ENCODE measurements at places on chromosomes 12 and 14.
A peak's percentile ranks its signal among the peaks of the same experiment; 100 is the strongest.

DNA sequence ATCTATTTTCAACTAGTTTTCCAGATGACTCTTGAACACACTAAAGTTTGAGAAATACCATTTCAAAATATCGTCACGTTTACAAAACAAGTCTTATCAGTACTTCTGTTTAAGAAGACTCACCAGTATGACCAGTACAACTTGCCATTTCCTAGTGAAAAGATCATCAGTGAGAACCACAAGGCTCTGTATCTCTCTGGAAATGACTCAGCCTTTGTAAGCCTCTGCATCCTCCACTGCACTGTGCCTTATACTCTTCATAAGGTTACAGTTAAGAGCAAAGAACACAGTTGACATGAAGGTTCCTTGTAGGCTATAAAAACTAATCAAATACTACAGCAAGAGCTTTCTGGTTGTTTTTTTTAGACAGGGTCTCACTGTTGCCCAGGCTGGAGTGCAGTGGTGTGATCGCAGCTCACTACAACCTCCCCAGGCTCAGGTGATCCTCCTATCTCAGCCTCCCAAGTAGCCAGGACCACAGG, 5.7 kb upstream of the VTI1B start:
- DNase-seq = no peak

- DNase-seq = peak; percentile 22
Measured at GRCh38 chr14:105894978-105895881, 368.8 kb downstream of the TMEM121 start.

DNA sequence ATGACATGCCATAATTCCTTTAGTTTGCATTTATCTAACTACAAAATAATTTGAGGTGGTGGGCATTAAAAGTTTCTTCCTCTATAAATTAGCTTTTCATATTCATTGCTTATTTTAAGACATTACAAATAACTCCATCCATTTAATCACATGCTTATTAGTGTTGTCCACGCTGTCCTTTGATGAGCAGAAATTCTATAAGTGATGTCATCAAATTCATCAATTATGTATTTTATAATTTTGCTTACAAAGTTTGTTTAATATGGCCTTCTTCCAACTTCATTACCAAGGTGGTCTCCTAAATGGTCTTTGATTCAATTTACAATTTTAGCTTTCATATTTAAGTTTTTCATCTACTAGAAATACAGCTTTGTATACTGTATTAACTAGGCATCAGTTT, 173.5 kb downstream of the PRKD1 start:
- DNase-seq = no peak

DNA sequence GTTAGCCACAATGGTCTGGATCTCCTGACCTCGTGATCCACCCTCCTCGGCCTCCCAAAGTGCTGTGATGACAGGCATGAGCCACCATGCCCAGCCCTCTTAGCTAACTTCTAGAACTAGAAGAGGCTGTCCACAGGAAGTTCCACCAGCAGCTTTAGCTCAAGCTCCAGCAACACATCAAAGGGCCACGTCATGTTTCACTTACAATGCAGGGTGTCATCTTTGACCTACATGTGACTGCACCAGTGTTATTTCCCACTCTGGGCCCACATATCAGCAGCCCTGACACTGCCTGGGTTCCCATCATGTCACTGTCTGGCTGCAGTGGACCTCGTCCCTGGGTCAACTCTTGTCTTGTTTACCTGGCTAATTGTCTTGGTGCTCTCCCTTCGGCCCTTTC, 147.2 kb downstream of the GRIN2B start:
- no peak for DNase-seq

- no peak for DNase-seq
Measured at GRCh38 chr12:27208414-27208750, 35.7 kb upstream of the STK38L start.

- no peak for DNase-seq
Measured at GRCh38 chr12:48414021-48414420, 58.3 kb upstream of the ANP32D start.

- no peak for DNase-seq
Measured at GRCh38 chr12:47801170-47801903, 18.4 kb downstream of the HDAC7 start.

- no peak for DNase-seq
Measured at GRCh38 chr12:10551375-10551774, 45.7 kb downstream of the EIF2S3B start.

DNA sequence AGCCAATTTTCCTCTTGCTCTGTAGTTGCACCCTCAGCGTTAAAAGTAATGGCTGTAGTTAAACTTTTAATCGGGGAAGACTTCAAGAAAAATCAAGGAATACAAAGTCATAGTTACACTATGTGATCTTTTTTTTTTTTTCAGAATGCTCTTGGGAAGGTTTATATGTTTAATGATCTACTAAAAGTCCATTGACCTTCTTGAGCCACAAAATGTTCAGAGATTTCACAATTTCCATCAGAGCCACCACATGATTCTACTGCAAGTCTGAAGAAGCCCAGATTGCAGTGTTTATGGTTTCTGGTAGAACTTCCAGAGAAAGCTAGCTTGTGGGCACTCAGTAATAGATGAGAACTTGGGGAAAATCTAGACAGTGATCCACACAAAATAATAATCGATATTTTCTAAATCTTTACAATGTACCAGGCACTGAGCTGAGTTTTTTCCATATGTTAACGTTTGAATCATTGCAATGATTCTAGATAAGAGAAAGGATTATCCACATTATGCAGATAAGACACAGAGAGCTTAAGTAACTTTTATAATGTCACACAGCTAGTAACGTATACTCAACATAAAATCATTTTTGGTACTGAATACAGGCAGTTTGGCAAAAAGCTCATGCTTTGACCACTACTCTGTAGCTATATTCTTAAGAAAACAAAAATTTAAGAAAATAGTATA, 38.3 kb downstream of the GYS2 start:
- DNase-seq = no peak

DNA sequence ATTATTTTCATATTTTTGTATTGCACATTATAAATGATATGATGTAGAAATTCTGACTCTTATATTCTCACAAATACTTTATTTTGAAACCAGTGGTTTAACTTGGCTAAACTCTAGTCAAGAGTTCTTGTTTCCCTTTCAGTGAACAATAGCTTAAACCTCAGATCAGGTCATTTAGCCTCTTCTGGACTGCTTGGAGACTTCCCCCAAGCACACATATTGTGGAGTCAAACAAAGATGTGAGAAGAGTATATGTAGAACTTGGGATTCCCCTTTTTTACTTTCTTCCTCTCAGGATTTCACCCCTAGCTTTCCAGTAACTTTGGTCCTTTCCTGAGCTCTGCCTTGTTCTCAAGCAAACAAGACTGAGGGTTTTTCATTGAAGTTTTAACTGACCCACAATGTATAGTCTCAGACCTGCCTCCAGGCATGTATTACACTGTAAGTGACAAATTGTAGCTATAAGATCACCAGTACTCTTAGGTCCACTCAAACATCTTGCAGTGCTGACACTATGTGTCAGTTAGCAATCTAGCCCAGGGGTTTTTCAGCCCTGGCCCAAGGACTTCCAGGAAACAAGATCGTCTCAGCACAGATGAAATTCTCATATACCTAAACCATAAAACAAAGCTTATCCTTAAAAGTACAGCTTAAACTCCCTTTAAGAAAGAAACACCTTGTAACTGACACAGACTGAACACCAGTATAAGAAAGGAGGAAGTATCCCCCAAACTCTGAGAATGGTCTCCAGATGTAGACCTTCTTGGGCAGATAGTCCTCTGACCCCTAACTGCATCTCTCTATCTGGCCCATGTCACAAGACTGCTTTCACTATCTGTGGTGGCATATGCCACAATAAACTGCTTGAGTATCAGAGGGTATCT, 98.6 kb downstream of the SLC6A15 start:
- no peak for DNase-seq

- DNase-seq = no peak
Measured at GRCh38 chr12:71591601-71592000, 72.0 kb downstream of the ZFC3H1 start.

GRCh38 chr12:65967696-65968095, 143.4 kb downstream of the HMGA2 start:
- no peak for DNase-seq

DNA sequence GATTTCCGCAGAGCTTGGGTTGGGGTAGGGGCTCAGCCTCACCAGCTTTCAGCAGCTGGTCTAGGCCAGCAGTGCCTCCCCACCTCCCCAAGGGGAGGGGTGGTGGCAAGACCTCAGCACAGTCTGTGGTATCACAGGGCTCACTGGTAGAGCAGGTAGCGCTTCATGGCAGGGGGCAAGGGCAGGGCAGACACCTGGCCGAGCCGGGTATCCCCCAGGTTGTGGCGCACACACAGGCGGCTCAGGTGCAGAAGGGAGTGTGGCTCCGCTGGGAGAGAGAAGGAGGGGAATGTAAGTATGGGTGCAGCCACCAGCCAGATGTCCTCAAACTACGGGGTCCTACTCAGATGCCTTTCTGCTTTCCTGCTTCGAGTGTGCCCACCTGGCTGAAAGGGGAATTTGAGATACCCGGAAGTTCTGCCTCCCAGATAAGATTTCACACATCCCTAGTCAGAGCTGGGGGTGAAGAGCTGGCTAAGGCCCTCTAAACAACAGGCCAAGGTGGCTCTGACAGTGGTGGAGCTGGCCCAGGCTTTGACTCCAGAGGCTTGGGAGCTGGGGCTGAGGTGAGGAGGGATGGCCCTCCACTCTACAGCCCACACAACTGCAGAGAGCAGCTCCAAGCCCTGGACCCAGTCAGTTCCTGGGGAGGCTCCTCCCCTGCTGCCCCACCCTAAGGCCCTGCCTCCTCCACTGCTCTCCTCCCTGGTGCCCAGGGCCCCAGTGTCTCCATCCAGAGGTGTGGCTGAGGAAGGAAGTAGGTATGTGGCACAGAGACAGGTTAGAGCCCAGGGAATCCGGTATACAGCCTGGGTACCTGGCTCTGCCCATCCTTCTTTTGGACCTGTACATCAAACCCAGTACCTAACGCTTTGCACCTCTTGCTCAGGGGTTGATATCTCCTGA, 1.8 kb downstream of the SPSB2 start:
- DNase-seq = no peak

- DNase-seq = no peak
Measured at GRCh38 chr12:116540622-116541152, 18.5 kb upstream of the MAP1LC3B2 start.
